ENCODE measurements at places on chromosomes 6 and 20. TPM values are rescaled to one million over a fixed set of nuclear protein-coding genes. Genes with fewer than 3 reads are reported as not detected.

ABT1 gene
- 40.4 TPM for total RNA-seq

DNA sequence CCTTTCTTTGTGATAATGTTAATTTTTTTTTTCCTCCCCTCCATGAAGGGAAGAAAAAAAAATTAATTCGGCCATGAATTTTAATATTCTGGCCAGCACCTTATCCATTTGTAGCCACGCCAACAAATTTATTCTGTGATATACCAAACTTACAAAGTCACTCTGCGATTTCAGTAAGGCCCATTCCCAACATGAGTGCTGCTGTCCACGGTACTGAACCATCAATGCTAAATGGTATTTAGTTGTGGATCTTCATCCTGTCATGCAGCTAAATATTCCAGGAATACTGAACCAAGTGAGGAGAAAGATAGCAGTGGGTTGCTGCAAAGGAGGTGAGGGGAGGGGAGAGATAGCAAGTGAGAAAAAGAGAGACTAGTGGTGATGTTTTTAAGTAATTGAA is 19.5 kb upstream of the RSPH4A start:
- H3K4me1 ChIP-seq = no peaks in the 10 kb centered on the region
- H3K27ac ChIP-seq = no peak overlapping the region
- no peak for DNase-seq
- no peak overlapping the region for H3K4me3 ChIP-seq

DNA sequence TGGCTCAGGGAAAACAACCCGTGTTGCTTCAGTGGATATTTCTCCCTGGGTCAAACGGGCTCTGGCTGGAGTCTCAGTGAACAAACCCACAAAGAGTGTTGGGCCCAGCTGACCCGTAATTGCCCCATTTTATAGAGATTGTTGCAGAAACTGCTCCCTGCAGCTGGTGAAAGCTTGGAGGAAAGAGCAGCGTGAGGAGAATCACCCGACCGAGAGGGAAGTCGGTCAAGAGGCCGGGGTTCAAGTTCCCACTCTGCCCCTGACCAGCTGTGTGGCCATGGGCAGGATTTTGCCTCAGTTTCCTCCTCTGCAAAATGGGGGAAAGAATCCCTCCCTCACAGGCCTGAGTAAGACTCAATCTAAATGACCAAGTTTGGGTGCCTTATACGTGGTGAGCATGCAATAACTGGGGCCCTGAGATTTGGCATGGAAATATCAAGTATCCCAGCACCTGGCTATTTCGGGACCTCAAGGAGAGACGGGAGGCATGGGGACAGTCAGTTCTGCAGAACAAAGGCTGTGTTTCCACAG is 1.7 kb upstream of the TGM2 start:
- no peak for DNase-seq
- no peaks in the 10 kb centered on the region for H3K36me3 ChIP-seq
- H3K27me3 ChIP-seq = peaks cover 21% of the 10 kb centered on the region
- H3K4me1 ChIP-seq = peaks cover 6% of the 10 kb centered on the region
- H3K27ac ChIP-seq = no peak overlapping the region

DNA sequence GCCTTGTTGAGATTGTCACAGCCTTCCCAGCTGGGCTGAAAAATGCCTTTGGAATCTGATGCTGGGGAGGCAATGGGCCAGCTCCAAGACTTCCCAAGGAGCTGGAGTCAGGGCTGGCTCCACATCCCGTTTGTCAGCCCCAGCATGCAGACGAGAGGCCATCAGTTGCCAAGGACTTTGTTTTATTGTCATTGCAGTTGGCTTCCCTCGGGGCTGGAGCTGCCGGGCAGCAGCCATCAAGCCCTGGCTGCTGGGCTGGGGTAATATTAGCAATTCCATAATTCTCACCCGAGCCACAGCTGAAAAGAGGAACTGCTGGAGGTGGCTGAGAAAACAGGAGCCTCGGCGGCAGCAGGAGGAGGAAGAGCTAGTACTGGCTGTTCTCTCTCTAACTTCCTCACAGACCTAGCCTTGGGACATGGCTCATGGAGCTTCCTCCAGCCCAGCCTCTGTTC is 182.5 kb downstream of the CDC5L start:
- H3K27ac ChIP-seq = no peak overlapping the region
- DNase-seq = no peak
- H3K4me1 ChIP-seq = no peaks in the 10 kb centered on the region
- no peaks in the 10 kb centered on the region for H3K36me3 ChIP-seq
- H3K4me3 ChIP-seq = no peak overlapping the region

- no peak overlapping the region for H3K27ac ChIP-seq
- H3K36me3 ChIP-seq = no peaks in the 10 kb centered on the region
- no peak overlapping the region for H3K4me3 ChIP-seq
- no peaks in the 10 kb centered on the region for H3K4me1 ChIP-seq
These were observed 245.1 kb downstream of the MYLK4 start for GRCh38 chr6:2505624-2506023.

DNA sequence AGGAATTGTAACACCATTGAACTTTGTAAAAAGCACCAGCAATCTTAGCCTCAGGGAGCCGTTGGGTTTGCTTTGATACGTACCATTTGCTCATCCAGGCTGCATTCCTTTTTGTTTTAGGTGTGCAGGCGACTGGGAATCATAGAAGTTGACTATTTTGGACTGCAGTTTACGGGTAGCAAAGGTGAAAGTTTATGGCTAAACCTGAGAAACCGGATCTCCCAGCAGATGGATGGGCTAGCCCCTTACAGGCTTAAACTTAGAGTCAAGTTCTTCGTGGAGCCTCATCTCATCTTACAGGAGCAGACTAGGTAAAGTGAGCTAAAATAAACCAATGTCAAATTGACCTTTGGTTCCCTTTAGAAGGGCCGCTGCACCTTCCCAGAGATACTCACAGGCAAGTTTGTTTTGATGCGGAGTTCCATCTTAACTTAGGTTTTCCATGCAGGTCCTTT is 1.6 kb downstream of the MYLIP start:
- no peak for DNase-seq
- peaks cover 27% of the 10 kb centered on the region for H3K4me1 ChIP-seq
- H3K27ac ChIP-seq = peak overlapping the region; percentile 82
- H3K36me3 ChIP-seq = peaks cover 21% of the 10 kb centered on the region
